ENCODE measurements at places on chromosomes 11 and 22.
A peak's percentile ranks its signal among the peaks of the same experiment; 100 is the strongest.

- peak; percentile 77 for DNase-seq
These were observed 43.7 kb downstream of the MICAL3 start for GRCh38 chr22:17980638-17981051.

DNA sequence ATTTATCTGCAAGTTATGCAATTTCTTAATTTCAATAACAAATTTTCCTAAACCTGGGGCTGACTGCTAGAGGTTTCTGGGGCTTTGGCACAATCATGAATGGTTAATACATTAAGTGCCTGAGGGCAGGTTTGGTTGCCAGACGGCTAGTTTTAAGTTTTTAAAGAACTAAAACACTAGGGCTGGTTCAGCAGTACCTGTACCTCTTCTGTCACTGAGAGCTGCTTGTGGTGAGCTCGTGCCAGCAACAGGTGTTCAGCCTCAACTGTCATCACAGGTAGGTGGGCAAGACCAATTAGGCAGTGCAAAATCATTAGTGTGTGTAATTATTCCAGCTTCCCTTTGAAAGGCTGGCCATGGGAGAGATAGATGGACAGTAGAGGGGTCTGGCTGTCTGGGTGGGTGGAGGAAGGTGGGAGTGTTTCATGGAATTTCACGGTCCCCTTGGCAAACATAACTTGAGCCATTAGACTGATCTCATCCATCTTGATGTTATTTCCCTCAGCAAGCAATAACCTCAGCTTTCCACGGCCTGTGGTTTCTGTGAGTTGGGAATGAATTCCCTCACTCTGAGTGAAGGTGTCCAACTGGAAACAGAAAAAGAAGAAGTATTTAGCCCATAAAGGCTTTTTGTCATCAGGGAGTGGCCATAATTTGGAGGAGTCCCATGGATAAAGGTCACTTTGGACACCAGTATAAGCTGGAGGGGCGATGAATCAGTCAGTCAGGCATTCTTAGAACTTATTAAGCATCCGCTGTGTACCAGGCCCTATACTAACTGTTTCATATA lies 114.8 kb downstream of the SNX19 start:
- no peak for DNase-seq

DNA sequence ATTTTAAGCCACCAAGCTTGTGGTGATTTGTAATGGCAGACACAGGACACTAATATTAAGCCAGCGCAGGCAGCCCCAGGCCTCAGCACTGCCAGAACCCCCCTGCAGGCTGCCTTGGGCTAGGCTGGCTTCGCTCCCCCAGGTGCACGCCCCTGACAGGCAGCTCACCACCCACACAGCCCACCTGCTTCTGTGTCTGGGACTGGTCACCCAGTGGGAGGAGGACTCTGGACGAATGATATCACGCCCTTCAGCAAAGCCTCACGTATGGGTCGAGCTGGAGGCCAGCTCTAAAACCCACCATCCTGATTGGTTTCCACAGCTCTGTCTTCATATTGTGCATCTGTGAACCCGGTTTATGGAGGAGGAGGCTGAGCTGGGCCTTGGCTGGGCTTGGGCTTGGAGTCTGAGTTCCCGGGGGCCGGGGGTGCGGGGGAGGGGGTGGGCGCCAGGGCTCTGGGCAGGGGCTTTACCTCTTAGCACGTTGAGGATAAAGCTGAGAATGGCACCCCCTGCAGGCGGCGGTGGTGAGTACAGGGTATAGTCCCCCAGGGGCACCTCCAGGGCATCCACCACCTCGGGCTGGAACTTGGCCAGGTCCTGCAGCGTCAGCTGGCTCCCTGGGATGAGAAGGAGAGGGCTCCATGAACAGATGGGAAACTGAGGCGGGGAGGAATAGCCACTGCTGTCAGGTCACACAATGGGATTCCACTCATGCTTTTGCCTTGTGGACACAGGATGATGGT lies 13.8 kb downstream of the GGT5 start:
- DNase-seq = peak; percentile 77

GRCh38 chr11:44803009-44803408 lies 76.2 kb downstream of the TSPAN18 start:
- DNase-seq = no peak

DNA sequence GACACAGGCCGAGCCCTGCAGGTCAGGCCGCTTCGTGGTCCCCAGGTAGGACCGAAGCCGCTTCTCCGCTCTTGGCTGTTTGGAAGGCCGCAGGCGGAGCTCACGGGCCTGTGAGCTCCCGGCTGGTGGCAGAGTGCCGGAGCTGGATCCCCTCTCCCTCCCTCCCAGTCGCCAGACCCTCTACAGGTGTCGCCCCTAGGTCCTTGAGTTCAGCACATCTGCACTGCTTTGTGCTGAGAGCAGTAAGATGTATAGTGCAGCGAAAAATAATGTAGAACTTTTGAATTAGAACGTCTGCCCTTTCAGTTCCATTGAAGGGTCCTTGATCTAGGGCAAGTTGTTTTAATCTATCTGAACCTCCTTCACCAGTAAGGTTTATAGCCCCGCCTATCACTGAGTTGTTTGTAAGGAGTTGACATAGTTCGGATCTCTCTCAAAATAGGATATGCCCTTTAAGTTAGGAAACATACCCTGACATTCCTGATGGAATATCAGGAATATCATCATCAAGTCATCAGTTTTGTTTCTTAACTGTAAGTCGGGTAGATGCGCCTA lies 419 bp downstream of the ANKRD49 start:
- DNase-seq = no peak

DNA sequence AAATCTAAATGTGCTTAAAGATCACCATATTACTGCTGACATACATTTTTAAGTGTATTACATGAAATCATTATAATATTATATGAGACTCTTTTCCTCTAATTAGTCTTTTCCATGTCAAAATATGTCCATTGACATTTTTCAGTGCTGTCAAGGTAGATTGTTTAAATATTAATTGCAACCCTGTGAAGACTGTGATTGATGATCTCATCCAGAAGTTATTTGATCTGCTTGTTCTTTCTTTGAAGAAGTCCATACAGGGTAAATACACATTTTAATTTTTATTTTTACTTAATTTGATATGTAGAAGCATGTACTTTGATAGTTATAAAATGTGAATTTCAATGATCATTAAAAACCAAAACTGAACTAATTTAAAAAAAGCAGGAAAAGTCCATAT lies 38.4 kb downstream of the DYNC2H1 start:
- no peak for DNase-seq

- no peak for DNase-seq
These were observed 346.8 kb downstream of the JRKL start for GRCh38 chr11:96736601-96737000.

- DNase-seq = no peak
These were observed 16.8 kb upstream of the GLYATL1 start for GRCh38 chr11:58922479-58922878.

DNA sequence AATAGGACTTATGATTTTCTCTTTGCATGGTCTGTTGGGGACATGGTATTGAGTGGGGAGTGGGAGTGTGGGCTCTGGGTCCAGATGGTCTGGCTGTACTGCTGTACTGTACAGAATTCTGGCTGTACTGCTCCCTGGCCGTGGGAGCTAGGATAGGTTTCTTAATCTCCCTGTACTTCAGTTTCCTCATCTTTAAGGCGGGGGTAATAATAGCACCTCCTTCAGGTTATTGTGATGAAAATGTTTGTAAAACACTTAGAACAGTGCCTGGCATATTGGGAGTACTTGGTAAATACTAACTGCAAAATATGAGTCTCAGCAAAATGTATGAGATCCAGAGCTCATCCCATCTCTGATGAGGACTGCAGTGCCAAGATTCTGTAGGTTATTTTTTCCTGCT lies 198.6 kb downstream of the KIF18A start:
- DNase-seq = no peak

DNA sequence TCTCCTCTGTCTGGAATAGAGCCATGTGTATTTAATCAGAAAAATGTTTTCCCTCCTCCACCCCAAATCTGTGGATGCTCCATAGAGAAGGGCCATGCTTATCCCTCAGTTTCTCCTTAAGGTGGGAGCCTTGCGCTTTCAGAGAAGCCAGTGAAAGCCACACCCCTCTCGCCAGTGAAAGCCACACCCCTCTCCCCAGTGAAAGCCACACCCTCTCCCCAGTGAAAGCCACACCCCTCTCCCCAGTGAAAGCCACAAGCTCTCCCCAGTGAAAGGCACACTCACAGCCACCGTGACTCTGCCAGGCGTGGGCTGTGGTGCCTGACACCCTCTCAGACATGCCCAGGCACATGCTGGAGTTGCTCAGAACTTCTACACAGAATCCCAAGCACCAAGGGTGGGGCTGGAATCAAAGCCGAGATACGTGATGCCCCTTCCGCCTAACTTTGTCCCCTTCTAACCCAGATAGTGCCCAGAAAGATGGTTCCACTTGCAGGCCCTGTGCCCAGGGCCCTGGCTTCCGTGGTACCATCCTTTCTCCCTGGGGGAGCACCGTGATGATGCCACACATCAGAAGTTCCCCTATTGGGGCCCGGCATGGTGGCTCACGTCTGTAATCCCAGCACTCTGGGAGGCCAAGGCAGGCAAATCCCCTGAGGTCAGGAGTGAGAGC lies 16.5 kb upstream of the PRR5 start:
- no peak for DNase-seq

GRCh38 chr11:19079643-19080440 lies 19.3 kb upstream of the MRGPRX2 start:
- DNase-seq = no peak

GRCh38 chr11:34671946-34672345 lies 51.1 kb downstream of the EHF start:
- DNase-seq = no peak

DNA sequence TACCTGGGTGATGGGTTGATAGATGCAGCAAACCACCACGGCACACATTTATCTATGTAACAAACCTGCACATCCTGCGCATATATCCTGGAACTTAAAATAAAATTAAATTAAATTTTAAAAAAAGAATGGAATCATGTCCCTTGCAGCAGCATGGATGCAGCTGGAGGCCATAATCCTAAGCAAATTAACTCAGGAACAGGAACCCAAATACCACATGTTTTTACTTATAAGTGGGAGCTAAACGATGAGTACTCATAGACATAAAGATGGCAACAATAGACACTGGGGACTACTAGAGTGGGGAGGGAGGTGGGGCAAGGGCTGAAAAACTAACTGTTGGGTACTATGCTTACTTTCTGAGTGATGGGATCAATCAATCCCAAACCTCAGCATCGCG lies 40.9 kb downstream of the CWC15 start:
- no peak for DNase-seq

GRCh38 chr11:19027829-19028595 lies 32.5 kb downstream of the MRGPRX2 start:
- DNase-seq = no peak

DNA sequence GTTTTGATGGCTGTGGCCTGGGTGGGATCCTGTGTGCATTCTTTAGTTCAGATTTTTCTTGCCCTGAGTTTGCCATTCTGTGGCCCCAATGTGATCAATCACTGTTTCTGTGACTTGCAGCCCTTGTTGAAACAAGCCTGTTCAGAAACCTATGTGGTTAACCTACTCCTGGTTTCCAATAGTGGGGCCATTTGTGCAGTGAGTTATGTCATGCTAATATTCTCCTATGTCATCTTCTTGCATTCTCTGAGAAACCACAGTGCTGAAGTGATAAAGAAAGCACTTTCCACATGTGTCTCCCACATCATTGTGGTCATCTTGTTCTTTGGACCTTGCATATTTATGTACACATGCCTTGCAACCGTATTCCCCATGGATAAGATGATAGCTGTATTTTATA lies 620 bp downstream of the OR4C16 start:
- no peak for DNase-seq

DNA sequence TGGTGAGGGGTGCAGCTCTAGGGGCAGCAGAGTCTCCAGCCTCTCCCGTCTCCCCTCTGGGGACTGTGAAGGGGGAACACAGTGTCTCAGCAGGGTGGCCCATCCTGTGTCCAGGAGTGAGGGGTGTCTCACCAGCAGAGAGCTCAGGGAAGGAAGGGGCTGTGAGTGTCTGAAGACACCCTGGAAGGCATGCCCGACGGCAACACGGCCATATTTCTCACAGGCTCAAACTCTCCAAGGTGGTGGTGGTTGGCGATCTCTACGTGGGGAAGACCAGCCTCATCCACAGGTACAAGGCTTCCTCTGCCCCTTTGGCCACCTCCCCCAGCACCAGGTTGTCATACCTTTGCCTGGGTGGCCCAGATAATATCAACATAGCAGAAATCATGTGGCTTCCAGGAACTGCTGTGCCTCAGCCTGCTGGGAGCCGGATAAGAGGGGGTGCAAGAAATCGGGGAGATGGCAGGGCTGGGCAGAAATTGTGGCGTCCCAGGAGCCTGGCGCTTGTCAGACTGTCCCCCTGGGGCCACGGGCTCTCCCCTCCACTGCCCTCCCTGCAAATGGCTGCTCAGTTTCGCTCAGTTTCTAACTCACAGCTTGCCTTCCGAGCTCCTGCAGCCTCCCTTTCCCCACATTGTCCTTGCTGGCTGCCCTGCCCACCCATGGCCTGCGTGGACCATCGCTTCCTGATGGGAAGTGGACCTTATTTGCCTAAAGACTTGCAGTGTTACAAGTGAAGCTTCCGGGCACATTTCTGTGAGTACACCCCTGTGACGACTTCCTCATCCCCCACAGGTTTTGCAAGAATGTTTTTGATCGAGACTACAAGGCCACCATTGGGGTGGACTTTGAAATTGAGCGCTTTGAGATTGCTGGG lies 7.2 kb downstream of the RAB36 start:
- DNase-seq = no peak

- peak; percentile 67 for DNase-seq
These were observed 39.3 kb upstream of the BSX start for GRCh38 chr11:123020968-123021367.

- DNase-seq = peak; percentile 17
These were observed 4.6 kb downstream of the GNB1L start for GRCh38 chr22:19849835-19850762.

- no peak for DNase-seq
These were observed 101.8 kb downstream of the BCR start for GRCh38 chr22:23282089-23282501.

DNA sequence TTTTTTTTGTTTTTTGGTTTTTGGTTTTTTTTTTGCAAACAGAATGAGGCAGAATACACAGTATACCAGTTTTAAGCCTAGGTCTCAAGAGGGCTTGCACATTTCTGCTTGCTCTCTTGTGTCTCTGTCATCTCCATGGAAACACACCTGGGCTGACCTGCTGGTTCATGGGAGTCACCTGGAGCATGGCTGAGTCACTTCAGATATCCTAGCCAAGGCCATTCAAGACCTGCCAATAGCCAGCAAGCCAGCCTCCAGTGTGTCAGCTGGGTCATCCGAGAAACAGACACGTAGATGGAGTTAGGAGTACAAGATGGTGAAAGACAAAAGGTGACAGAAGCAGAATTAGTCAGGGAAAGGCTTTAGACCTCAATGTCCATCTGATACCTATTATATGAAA lies 124.2 kb upstream of the SEZ6L start:
- no peak for DNase-seq

- DNase-seq = no peak
These were observed 52.4 kb downstream of the MIAT start for GRCh38 chr22:26709617-26710390.

- DNase-seq = no peak
These were observed 59.4 kb downstream of the GLYATL1 start for GRCh38 chr11:58998480-58999290.

Data from D341Med (cell line).